ENCODE measurements at places on chromosomes 5 and 9.

- DNase-seq: no peak
Observed at GRCh38 chr5:98519571-98519970, 253.9 kb upstream of the RGMB start.

DNA sequence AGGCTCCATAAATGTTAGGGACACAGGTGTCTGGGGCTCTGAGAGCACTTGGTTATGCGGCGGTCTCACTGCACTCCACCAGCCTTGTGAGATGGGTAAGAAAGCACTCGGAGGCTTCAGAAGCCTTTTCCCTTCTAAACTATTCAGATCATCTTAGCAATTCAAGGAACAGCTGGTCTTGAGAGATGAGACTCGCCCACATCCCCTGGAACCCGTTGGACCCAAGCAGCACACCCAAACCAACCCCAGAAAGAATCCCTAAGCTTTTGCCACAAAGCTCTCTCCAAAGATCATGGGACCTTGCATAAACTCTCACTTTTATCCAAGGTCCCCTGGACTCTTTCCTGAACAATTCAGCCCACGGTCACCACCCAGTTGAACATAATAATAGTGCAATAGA lies 90.2 kb downstream of the RAPGEF1 start:
- no peak for DNase-seq

GRCh38 chr9:132183134-132183533 lies 21.3 kb downstream of the NTNG2 start:
- DNase-seq: no peak

DNA sequence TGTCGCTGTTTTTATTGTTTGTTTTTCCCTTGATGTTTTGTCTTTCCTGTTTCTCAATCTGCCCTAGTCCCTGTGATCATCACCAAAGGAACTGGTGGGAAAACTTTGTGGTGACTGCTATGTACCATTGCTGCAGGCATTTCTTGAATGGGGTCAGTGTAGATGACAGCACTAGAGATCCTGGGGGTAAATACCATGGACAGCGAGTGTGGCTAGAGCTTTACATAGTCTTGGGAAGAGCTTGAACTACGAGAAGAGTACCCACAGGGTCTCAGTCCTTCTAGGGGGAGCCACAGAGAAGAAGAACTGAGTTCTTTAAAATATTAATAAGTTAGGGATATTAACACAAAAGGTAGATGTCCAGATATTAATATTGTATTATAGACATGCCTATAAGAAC lies 138.8 kb downstream of the PAM start:
- no peak for DNase-seq

DNA sequence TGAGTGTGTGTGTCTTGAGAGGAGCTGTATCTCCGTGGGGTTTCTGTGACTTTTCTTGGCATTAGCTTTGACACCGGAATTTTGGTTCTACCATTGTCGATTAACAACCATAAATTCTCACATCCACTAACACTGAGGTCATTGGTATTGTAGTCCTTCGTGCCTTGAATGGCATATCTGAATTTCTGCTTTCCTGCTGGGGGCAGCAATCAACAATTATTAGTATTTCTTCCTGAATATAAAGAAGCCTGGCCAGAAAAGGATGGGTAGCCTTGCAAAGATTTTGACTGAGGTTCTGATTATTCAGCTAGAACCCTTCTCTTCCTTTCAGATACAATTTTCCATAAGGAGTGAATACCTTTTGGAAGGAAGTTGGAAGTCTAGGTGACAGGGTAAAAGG lies 33.5 kb upstream of the SHOC1 start:
- DNase-seq: no peak

- no peak for DNase-seq
Observed at GRCh38 chr9:86413971-86414880, 60.0 kb upstream of the TUT7 start.

Data from stimulated activated CD4-positive, alpha-beta T cell treated with anti-CD3 and anti-CD28 coated beads, TNF-alpha, amount 100 ng/mL, for 48 hours (primary cell).